Umbilical cord (tissue), 2 donors: ENCODE measurements at places on chromosomes 4 and X. TPM values are rescaled to one million over a fixed set of nuclear protein-coding genes. Genes with fewer than 3 reads are reported as not detected.

SPINK2 gene
- not detected for total RNA-seq

PDGFRA gene
- total RNA-seq: 465 TPM

CHRDL1 gene
- 10.1 TPM for total RNA-seq

GRCh38 chrX:85905851-85906250 lies 141.5 kb downstream of the CHM start:
- no peak for DNase-seq

GRCh38 chrX:97846228-97846627 lies 962.5 kb downstream of the RPA4 start:
- DNase-seq: no peak

- DNase-seq: no peak
Measured at GRCh38 chr4:117421706-117422105, 336.3 kb upstream of the TRAM1L1 start.

- no peak for DNase-seq
Measured at GRCh38 chr4:83753260-83753659, 217.4 kb downstream of the GPAT3 start.

DNA sequence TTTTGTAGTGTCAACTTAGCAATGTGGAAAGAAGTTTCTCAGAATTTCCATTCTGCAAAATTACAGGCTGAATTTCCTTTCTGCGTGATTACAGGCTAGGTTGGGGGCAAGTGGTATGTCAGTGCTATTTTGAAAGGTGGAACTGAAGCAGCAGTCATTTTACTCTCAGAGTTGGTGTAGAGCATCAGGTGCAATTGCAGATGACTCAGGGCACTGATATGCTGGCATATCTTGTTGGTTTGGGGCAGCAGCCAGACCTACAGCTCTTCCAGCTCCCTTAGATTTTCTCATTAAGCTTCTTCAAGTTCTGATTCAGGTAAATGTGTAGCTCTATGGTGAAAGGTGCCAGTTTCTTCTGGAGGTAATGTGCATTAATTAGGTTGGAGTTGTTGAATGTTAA lies 930.7 kb upstream of the PCDH10 start:
- no peak for DNase-seq

GRCh38 chr4:138572007-138572406 lies 329.9 kb upstream of the SLC7A11 start:
- DNase-seq: no peak

GRCh38 chr4:88746206-88746605 lies 48.6 kb upstream of the NAP1L5 start:
- no peak for DNase-seq
